Hepatic stellate cell (primary cell): ENCODE measurements at places on chromosomes 7 and 10.
A peak's percentile ranks its signal among the peaks of the same experiment; 100 is the strongest.

- no peak for DNase-seq
Observed at GRCh38 chr7:149569726-149570422, 72.3 kb upstream of the ZNF746 start.

GRCh38 chr7:37448636-37449361 is at the start of gene ELMO1:
TSS of gene ELMO1 (minus strand) at chr7:37448864. CDS start at chr7:37342690, 106,174 bp downstream.
- DNase-seq: peak; percentile 15

DNA sequence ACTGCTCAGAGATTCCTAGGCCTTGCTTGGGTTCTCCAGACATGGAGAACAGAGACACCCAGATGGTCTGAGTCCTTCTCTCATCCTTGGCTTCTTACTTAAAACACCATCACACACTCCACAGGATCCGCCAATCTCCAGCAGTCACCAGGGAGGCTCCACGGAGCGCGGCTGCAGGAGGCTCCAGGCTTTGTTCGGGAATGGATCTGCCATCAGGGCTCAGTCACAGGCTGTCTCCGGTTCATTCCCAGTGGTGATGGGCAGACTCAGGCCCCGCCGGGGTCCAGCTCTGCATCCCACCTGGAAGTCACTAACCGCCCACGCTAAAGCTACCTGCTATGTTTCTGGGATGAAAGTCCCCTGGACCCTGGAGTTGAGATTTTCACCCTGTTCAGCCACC is 312.9 kb downstream of the TCERG1L start:
- DNase-seq: no peak

DNA sequence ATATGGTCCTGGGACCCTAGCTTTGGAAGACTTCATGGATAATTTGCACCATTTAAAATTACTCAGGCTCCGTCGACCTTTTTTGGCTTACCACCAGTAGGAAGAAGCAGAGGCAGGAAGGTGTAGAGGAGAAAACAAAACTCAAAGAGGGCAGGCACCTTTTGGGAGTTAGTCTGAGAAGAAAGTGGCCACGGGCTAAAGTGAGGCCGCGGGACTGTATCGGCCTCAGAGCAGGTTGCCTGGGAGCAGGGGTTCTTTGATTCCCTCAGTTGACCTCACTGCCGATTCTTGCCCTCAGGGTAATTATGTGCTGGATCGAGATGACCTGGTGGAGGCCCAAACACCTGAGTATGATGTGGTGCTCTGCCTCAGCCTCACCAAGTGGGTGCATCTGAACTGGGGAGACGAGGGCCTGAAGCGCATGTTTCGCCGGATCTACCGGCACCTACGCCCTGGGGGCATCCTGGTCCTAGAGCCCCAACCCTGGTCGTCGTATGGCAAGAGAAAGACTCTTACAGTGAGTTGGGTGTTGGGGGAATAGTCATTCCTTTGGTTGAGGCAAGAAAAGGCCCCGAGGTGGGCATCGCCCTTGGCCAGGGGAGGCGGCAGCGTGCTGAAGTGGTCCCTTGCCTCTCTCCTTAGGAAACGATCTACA is 3.1 kb downstream of the MEPCE start:
- no peak for DNase-seq

DNA sequence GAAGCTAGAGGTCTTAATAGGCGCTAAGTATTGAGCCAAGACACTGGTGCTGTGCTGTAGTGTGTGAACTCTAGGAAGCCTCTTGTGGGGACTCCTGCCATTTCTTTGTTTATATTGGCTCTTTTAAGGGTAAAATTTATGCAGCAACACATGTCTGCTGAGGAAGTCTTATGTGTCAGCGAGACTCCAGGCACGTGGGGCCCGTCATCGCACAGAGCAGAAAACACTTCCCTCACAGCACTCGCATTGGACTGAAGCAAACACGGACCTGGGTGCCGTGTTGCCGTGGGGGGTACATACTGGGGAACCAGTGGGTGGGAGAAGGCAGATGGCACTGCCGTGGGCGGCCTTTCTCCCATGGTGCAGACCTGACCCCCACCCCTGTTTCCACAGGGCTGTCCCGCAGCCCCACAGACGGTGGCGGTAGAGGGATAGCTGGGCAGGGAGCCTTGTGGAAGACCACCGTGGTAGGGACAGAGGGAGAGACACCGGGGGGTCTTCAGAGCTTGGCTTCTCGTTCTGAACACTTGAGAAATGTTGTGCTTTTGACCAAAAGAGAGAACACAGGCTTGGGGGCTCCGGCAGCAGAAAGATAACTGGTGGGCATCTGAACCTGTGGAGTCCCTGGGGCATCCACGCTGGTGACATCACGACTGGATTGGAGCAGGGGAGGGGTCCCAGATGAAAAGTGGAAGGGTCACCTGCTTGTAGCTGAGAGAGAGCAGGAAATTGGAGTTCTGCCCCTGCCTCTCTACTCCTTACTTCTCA is 284.7 kb upstream of the SHH start:
- no peak for DNase-seq

- no peak for DNase-seq
Observed at GRCh38 chr10:51014680-51015389, 59.5 kb upstream of the PRKG1 start.

DNA sequence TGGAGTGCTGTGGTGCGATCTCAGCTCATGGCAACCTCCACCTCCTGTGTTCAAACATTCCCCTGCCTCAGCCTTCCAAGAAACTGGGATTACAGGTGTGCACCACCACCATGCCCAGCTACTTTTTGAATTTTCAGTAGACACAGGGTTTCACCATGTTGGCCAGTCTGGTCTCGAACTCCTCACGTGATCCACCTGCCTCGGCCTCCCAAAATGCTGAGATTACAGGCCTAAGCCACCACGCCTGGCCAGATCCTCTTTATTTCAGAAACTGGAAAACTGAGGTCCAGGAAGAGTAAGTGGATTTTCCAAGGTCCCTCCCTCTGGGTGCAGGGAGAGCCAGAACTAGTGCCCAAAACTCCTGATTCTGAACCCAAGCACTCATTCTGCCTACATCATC is 413.1 kb upstream of the AUTS2 start:
- no peak for DNase-seq

- DNase-seq: no peak
Observed at GRCh38 chr7:138204285-138204981, 128.2 kb downstream of the AKR1D1 start.

GRCh38 chr7:150586068-150586784 is 19.0 kb downstream of the GIMAP4 start:
- no peak for DNase-seq

DNA sequence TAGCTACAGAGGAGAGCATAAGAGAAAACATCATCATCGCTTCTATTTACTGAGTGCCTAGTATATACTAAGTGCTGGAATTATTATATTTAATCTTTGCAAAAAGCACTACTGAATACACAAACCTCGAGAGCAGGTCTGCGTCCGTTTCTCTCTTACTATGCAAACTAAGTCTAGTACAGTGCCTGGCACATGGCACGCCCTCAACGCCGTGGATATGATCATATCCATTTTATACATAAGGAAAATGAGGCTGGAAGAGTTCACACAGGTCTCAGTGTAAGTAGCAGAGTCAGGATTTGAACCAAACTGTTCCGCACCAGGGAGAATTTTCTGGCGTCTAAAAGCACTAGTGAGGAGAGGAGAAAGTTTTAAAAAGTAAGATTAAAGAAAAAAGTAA is 17.6 kb downstream of the MXI1 start:
- DNase-seq: no peak

- peak; percentile 63 for DNase-seq
Observed at GRCh38 chr10:122163174-122164022, 107.7 kb upstream of the BTBD16 start.

DNA sequence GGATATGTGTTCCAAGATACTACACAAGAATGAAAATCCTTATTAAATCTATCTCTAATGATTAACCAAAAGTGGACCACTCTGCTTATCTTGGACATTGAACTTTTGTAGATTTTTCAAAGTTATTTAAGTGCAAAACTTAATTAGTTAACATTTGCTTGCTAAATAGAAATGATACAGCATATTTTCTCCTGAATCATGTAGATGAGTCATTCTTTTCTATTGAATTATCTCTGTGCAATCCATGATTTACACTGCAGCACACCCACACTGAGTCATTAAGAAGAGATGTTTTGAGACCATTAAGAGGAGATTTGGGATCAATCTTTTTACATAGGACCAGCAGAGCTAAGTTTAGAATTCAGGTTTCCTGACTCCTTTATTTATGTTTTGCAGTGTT is 6.6 kb upstream of the ABCC2 start:
- DNase-seq: peak; percentile 63

DNA sequence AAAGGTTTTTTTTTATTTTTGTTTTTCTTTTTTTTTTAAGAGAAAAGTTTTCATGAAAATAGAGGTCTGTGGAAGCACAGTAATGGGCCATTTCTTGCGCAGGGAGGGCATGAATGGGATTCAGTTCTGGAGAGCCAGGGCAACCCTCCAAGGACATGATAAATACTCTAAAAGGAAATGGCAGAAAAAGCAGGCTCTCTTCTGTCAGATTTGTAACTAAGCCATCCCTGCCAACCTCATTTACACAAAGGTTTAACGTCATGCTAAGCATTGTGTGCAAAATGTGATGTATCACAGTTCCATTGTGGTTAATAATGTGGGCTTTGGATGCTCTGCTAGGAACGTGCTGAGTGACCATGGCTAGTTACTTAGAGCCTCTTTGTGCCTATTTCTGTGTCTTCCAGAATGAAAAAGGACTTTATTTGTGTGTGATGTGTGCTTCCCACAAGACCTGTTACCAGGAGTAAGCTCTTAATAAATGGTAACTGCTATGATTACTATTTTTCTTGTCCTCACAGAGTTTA is 1095.9 kb upstream of the SORCS1 start:
- DNase-seq: no peak

- no peak for DNase-seq
Observed at GRCh38 chr10:80540136-80540535, 2.4 kb downstream of the SH2D4B start.

GRCh38 chr10:57919864-57920263 is 347.8 kb downstream of the IPMK start:
- DNase-seq: no peak

GRCh38 chr7:50725774-50726173 is 56.9 kb downstream of the GRB10 start:
- DNase-seq: no peak
